ENCODE measurements at places on chromosomes 16 and 17.

- DNase-seq = no peak
Measured at GRCh38 chr16:16018705-16019104, 69.3 kb downstream of the ABCC1 start.

GRCh38 chr17:73933164-73933766, 270.2 kb upstream of the RPL38 start:
- no peak for DNase-seq

GRCh38 chr16:55574811-55575210, 8.3 kb downstream of the CAPNS2 start:
- no peak for DNase-seq

- no peak for DNase-seq
Measured at GRCh38 chr17:33137426-33137825, 145.8 kb downstream of the SPACA3 start.

GRCh38 chr17:59375857-59376256, 44.4 kb downstream of the YPEL2 start:
- DNase-seq = no peak

DNA sequence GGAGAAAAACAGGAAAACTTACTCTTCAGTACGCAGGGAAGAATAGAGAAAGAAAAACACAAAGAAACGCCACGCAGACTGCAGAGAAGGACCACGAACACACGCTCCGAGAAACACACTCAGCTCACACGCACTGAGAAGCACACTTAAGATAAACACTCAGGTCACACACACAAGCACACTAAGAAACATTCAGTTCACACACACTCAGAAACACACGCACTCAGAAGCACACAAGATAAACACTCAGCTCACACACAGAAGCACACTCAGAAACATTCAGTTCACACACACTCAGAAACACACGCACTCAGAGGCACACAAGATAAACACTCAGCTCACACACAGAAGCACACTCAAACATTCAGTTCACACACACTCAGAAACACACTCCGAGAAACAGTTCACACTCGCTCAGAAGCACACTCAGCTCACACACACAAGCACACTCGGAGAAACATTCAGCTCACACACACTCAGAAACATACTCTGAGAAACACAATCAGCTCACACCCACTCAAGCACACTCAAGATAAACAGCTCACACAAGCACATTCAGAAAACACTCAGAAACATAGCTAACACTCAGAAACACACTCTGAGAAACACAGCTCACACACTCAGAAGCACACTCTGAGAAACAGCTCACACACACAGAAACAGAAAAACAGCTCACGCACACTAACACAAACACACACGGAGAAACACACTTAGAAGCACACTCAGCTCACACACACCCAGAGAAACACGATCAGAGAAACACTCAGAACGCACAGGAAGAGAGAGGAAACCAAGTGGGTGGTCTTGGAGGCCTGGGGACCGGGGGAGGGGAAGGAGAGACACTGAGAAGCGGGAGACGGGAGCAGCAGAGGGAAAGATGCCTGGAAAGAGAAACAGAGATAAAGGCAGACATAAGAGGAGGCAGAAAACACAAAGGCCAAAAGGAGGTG, 908 bp downstream of the TMEM98 start:
- no peak for DNase-seq

DNA sequence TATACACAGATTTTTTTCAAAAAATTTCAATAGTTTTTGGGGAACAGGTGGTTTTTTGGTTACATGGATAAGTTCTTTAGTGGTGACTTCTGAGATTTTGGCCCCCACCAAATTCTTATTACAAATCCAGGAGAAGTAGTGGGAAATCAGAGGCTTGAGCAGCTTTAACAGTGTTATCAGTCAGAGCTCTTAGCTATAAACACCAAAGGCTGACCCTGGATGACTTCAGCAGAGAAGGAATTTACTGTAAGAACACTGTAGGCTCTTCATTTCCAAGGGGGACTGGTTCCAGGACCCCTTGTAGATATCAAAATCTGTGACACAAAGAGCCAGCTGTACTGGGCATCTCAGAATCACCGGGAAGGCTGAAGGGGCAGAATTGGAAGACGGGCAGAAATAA, 17.8 kb downstream of the MPHOSPH6 start:
- DNase-seq = no peak

GRCh38 chr16:12133729-12134128, 157.2 kb downstream of the SNX29 start:
- DNase-seq = no peak

DNA sequence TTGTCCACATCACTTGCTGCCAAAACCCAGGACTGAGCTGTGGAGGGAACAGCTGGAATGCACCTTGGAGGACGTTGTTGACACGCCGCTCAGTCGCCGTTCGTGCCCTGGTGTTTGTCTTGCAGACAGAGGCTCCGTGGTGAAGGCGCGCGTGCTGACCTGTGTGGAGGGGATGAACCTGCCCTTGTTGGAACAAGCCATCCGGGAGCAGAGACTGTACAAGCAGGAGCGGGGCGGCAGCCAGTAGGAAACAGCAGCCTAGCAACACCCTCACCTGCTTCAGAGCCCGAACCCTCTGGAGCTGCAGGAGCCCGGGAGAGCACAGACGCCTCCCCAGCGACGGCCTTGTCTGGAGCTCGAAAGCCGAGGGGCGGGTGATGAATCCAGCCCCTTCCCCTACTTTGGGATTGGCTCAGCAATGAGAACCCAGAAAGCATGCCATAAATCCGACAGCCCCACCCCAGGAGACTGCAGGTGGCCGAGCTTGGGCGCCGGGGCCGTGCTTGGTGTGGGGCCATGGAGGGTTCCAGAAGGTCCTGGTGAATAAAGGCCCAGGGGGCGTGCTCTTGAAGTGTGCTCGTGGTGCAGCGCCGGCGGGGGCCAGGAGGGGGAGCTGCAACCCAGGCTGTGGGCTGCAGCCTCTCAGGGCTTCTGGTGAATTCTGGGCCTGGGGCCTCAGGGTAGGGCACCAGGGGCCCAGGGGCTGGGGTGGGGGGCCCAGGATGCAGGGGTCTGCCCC, 470 bp upstream of the CDK3 start:
- no peak for DNase-seq

DNA sequence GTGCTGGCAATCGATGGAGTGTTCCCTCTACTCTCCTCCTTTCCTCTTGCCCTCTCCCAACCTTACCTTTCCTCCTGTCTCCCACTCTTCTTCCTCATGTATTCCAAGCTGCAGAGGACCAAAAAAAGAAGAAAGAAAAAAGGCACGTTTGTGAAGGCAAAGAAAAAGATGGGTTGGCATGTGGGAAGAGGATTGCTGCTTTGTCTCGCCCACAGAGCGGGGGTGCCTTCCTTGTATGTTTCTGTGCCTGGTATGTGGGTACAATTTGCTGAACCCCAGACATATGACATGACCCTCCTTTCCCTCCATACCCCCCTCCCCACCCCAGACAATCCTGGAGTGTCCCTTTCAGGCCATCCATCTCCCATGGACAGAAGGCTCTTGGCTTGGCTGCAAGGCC, 13.1 kb upstream of the CTCF start:
- DNase-seq = no peak

DNA sequence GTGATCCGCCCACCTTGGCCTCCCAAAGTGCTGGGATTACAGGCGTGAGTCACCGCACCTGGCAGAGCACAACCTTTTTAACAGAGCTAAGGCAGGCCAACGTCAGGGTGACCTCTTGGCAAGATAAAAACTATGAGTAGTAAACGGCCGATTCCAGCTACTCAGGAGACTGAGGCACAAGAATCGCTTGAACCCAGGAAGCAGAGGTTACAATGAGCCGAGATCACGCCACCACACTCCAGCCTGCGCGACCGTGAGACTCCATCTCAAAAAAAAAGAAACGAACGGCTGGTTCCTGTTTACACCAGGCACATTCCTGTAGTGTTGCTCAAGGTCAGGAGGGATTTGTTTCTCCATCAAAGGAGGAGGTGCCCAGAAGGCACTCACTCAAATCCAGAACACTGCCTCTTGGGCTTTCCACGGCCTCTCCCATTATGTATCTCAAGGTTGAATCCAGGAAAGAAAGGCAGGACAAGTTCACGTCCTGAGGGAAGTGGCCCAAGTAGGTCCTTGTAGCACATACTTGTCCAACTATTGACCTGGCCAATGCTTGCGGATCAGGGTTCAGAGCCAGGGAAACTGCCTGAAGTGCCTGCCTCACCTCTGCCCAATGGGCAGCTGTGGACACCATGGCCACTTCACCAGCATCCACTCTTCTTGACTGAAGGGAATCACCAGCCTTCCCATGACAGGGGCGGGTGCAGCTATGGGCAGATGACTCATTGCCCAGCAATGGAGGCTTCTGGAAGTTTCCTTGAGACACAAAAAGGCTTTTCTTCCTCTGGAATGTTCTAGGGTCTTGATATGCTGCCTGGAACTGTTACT, 13.5 kb downstream of the KNOP1 start:
- DNase-seq = no peak

DNA sequence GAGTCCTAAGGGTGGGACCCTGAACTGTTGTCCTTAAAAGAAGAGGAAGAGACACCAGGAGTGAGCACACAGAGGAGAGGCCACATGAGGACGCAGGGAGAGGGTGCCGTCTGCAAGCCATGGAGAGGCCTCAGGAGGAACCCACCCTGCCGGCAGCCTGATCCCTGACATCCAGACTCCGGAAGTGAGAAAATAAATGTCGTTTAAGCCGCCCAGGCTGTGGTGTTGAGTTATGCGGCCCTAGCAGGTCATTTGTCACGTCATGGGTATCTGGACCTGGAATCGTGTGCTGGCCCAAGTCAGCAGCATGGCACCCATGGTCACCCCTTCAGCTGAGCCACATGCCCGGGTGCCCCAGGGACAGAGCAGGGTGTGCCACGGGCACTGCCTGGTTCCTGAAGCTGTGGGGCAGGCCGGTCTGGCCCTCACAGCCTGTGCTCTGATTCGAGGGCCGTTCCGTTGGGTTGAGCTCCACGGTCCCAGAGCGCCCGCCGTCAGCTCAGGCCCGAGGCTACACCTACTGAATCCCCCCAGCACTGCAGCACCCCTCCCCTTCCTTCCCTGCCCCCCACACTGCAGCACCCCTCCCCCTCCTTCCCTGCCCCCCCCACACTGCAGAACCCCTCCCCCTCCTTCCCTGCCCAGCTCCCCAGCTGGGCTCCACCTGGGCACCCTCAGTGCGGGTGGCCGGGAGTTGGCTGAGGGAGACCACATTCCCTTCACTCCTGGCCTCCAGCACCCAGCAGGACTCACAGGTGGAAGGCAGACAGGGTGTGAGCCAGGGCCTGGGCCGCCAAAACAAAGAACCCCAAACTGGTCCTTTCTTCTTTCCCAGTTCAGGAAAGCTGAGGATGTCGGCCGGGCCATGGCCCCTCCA, 2.7 kb upstream of the CCDC57 start:
- no peak for DNase-seq

DNA sequence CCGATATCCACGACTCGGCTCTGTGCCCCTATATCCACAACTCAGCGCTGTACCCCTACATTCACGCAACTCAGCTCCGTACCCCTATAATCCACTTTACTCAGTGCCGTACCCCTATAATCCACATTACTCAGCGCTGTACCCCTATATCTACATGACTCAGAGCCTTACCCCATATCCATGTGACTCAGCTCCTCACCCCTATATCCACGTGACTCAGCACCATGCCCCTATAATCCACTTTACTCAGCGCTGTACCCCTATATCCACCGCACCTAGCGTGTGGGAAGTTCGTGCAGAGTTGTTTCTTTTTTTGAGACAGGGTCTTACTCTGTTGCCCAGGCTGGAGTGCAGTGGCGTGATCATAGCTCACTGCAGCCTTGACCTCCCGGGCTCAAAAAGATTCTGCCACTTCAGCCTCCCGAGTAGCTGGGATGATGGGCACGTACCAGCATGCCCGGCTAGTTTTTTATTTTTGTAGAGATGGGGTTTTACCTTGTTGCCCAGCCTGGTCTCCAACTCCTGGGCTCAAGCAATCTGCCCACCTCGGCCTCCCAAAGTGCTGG, 17.4 kb downstream of the CYB5D2 start:
- DNase-seq = no peak

GRCh38 chr16:8512941-8513624, 77.2 kb downstream of the TMEM114 start:
- DNase-seq = no peak

DNA sequence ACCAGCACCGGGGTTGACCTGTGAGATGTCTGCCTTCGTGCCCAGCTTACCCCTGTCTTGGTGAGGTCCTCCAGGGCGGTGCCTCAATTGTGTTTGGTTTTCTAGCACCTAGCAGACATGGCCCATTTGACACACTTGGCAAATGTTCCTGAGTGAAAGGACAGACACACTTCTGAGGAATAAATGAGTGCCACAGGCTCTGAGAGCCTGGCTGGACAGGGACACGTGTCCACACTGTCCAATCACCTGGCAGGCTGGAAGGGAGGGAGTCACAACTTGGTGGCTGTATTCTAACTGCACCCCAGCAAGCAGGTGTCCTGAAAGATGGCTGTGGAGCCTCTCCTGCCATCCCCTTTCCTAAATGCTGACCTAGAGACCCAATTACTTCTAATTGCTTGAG, 7.4 kb downstream of the MAP3K14 start:
- DNase-seq = no peak

GRCh38 chr17:78474614-78475146, 96.2 kb downstream of the PGS1 start:
- no peak for DNase-seq

DNA sequence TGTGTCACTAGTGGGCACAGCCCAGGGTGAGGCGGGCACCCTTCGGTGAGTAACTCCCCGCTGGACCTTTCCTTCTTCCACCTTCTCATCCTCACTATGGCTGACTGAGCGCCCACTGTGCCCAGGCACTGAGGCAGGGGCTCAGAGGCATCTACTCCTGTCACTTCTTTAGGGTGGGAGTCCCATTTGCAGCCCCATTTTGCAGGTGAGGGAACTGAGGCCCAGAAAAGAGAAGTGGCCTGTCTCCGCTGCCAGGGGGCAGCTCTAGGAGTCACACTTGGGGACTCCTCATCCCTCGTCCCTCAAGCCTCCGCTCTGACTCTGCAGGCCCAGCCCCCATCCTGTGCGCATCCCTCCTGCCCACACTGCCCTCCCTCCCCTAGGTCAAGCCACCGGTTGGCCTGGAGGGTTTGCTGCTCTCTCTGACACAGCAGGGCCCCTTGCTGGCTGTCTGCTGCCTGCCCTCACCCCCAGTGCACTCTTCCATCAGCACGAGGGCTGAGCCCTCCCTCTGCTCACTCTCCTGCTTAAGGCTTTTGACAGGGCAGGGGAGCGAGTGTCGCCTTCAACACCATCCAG, 62.4 kb downstream of the CNGB1 start:
- DNase-seq = no peak

DNA sequence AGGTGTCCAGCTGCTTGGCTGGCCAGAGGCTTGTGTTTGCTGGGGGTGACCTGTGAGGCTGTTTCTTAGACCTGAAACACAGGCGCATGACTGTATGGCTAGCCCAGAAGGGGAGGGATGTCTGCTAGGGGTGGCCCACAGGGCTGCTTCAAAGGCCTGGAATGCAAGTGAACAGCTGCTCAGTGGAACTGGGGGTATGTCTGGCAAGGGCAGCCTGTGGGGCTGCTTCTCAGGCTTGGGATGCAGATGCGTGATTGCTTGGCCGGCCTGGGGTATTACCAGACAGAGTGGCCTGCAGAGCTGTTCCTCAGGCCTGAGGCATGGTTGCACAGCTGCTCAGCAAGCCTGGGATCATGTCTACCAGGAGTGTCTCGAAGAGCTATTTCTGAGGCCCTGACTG, 20.5 kb downstream of the TANC2 start:
- no peak for DNase-seq

GRCh38 chr16:12646098-12646489, 157.6 kb downstream of the CPPED1 start:
- DNase-seq = no peak

All from GM04504 (cell line).